ENCODE measurements at places on chromosomes 3 and 15.

GRCh38 chr3:120177151-120177550 lies 82.9 kb upstream of the GSK3B start:
- DNase-seq: peak; percentile 12

DNA sequence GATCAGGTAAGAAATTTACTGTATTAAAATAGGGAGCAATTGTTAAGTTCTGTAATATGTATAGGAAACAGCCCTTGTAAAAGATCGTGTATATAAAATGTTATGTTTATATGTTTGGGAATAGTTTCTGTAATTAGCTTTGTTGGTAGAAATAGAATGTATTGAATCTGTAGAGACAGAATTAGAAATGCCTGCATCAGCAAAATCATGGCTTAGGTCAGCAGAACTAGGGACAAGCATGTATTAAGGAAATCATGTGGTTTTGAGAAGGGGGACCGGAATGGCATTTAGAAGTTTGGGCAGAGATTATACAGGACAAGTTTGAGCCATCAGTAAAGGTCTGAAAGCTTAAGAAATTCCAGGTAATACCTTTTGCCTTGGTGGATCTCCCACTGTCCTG lies 177.9 kb downstream of the ERC2 start:
- no peak for DNase-seq

DNA sequence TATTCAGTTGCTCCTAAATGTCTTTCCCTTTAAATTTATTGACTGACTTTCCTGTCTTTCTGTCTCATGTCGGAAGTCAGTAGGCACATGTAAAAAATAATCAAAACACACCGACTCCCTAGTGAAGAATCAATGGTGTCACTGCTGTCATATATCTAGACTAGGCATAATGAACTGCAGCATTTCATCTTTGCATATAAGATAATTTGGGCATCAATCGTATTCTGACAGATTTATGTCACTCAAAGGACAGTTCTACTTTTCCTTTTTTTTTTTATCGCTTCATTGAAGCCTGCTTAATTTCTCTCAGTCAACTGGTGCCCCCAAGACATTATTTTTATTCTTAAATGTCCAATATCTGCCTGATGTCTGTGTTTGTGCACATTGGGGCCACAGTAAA lies 206.3 kb downstream of the MEIS2 start:
- DNase-seq: no peak

DNA sequence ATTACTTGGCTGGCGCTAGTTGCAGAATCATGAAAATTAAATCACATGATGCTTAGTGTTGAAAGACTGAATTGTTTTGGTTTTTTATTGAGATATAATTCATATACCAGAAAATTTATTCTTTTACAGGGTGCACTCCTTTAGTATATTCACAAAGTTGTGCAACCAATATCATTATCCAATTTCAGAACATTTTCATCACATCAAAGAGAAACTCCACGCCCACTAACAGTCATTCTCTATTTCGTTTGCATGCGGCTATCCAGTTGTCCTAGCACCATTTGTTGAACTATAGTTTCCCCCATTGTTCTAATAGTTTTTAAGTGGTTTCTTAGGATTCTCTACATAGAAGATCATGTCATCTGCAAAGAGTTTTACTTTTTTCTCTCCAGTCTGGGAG lies 3.7 kb downstream of the EHD4 start:
- no peak for DNase-seq

- no peak for DNase-seq
Observed at GRCh38 chr3:66338927-66339326, 118.1 kb downstream of the SLC25A26 start.

DNA sequence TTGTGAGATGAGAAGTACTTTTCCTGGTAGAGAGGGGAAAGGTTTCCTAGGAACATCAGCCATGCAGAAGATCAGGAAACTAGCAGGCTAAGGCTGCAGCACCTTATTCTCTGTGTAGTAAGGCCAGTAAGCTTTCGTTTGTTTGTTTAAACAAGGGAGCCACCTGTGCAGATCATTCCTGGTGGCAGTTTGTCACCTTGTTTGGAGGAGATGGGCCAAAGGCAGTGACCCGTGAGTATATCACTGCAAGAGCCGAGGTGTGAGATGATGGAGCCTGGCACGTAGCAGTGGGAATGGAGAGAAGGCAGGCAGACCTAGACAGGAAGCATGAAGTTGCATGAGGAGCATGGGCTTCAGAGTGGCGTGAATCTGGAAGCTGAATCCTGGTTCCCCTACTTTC lies 19.6 kb downstream of the ATG7 start:
- no peak for DNase-seq

- no peak for DNase-seq
Observed at GRCh38 chr3:194672876-194673275, 885 bp upstream of the LSG1 start.

DNA sequence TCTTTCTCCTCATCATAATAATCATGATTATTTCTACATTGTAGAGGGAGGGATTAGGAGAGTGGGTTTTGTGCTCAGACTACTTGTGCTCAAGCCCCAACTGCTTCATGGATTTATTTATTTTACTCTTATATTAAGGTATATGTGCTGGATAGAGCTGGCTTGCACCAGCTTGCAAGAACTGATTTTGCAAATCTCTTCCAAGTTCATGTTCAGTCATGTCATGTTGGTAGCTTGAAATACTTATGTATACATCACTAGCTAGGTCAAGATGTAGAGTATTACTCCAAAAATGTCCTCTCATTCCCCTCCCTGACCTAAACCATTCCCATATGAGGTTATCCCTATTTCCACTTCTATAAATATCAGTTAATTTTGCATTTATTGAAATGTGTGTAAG lies 293.9 kb upstream of the RBMS3 start:
- DNase-seq: no peak

GRCh38 chr3:148203297-148204010 lies 494.2 kb upstream of the AGTR1 start:
- DNase-seq: no peak

GRCh38 chr3:46368569-46368968 lies 2.2 kb upstream of the CCR5 start:
- no peak for DNase-seq

- DNase-seq: no peak
Observed at GRCh38 chr3:32435911-32436815, 44.5 kb downstream of the CMTM7 start.

DNA sequence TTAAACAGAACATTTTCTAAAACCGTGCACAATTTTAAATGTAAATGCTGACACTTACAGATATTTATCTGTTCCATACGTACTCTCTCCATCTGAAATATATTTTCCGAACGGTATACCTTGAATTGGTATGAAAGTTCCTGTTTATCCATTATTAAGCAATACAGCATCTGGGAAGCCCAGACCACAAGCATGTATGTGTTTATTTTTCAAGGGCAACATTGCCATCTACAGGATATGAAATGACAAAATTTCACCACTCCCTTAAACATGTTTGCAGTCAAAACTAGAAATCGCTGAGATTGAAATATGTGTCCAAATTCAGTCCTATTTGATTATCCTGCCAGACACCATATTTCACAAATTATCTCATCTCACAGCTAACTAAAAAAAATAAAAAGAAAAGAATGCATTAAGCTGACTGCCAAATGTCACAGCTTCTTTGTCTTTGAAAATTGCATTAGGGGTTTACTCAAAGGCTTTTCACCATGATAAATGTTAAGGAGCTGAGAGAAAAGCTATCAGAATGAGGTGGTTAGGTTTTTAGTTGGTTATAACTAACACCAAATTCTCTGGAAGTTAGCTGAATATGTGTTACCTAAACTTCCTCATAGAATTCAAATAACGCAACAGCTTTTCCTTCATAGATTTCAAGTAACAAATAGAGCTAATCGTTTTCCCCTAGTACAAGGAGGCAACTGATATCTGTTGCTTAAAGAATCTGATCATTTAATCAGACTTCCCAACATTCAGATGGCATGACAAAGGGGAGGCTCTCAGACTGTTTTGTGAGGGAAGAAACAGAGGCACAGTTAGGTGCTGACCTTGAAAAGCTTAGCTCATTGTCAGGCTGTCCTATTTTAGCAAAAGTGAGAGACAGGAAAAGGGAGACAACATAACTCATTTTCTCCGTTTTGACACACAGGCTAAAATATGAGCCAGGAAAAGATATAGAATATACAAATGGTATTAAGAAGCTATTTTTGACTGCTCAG lies 533.1 kb downstream of the TBL1XR1 start:
- peak; percentile 28 for DNase-seq

DNA sequence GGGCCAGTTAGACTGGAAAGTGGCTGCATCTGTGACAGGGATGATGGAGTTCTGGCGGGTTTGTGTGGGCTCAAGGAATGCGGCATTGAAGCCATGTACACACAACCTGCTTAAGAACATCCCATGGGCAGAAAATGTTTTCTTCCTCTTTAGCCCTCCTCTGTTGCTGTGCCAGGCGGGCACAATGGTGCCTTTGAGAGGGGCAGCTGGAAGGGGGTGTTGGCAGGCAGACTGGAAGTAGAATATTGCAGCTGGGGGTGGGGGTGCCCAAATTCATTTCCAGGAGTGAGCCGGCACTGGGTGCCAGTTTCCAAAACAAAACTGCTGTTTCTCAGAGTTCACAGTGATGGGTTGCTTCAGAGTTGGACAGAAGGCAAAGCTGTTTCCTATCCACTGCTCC lies 91.8 kb upstream of the ETV5 start:
- no peak for DNase-seq

DNA sequence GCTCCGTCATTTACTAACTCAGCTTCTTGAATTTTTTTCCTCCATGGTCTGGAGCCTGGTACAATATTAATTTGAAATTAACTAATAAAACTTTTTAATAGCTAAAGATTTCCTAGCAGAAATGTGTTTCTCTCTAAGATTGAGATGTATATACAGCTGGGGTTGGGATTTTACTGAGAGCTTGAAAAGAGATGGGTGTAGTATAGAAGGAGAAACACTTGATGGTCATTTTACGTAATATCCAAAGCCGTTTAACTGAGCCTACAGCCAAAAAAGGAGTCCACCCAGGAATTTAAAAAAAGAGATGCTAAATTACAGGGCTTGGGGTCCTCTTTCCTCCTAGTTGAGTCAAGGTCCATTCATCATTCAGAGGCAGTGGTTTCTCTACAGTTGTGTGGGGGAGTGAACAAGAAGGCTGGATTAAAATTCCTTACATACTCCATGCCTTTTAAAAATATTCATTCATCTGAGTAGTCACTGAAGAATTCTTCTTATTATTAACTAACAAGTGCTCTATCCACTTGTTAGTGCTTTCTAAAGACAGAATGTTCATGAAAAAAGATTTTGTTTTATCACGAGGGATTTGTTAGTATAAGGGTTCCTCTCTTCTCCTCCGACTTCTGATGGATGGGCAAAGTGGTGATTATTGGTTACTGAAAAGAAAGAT lies 255.3 kb upstream of the IL12A start:
- DNase-seq: peak; percentile 15

DNA sequence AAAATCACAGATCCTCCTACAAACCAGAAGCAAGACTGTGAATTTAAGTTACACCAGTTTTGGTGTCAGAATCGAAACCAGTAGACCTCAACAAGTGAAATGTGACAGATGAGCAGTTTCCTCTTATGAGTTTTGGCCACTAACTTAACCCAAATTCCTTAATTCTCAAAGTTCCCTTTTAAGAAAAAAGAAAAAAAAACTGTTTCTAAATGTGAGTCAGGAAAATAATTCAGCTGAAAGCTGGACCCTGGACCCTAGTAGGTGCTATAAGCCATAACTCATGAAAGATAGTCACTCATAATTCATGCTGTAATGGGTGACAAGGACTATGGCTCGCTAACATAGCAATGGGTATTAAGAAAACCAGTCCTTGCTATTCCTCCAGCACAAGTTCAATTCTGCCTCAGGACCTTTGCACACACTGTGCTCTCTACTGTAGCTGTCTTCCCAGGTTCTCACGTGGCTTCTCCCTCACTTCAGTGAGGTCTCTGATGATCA lies 9.0 kb upstream of the THRB start:
- no peak for DNase-seq

DNA sequence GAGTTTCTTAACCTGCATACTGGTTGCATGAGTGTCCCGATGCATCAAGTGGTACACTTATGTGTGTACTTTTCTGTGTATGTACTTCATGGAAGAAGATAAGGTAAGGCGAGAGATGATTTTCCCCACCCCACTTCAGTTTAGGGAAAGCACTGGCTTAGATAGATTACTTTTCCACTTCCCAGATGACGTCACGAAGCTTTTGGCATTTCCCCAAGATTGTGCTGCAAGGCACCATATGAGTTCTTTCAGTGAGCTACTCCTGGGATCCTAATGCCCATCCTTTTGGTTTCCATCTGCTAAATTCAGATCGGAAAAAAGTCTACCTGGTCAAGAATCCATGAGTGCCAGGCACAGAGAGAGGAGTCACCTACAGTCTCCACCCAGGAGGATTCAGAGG lies 4.5 kb downstream of the IL17RB start:
- no peak for DNase-seq

- no peak for DNase-seq
Observed at GRCh38 chr3:196163666-196164493, 47.3 kb downstream of the ZDHHC19 start.

GRCh38 chr3:128458746-128459460 lies 7.8 kb downstream of the DNAJB8 start:
- no peak for DNase-seq

DNA sequence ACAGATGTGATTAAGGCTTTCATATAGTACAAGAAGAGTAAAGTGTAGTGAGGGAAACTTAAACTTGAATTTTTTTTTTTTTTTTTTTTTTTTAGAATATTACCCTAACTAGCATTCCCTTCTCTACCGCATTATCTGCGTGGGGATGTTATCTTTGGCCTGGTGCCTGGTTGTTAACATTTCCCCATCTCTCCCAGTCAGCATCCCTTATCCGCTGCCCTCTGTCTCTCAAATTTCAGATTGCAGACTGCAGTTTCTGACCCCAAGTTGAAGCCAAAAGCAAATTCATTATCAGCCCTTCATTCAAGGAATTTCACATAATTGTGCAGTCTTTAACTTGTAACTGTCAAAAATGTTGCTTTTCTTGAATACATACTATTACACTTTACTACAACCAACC lies 353.0 kb downstream of the PLOD2 start:
- no peak for DNase-seq

All from right kidney (tissue), 9 donors.